ENCODE measurements at places on chromosomes 13 and 19.

DNA sequence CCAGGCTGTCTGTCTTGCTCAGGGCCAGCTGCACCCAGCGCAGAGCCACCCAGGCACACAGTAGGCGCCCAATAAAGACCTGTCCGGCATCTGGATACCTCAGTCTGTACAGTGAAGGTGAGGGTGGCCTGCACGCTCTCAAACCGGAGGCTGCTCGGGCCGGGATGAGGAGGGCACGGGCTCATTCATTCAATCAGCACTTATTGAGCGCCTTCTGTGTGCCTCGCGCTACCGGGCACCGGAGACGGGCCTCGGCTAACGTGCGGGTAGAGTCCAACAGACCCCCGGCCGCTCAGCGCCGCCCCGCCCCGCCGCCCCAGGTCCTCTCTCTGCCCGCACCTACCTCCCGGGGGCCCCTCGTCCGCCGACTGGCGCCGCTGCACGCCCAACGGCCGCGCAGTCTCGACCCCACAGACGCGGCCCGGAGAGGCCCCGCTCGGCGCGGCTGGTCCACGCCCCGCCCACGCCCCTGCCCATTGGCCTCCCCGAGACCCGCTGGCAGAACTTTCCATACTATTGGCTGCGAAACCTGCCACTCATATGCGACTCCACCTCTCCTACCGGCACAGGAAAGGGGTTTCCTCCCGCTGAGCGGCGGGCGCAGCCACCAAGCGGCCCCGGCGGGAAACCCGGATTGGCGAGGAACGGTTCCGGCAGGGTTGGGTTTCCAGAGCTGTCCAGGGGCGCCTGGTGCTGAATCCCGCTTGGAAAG lies at the start of gene SLC39A3:
SLC39A3 (minus strand) TSS at position 416 of the 712 bp plus-strand sequence. CDS start 2,760 bp downstream, outside the sequence.
- H3K4me3 ChIP-seq = peak within 1 kb of the TSS; percentile 84
- H3K36me3 ChIP-seq = peaks cover 23% of the 10 kb centered on the region
- H3K27me3 ChIP-seq = peaks cover 14% of the 10 kb centered on the region
- peak within 1 kb of the TSS; percentile 58 for H3K27ac ChIP-seq
- peak; percentile 95 for DNase-seq

DNA sequence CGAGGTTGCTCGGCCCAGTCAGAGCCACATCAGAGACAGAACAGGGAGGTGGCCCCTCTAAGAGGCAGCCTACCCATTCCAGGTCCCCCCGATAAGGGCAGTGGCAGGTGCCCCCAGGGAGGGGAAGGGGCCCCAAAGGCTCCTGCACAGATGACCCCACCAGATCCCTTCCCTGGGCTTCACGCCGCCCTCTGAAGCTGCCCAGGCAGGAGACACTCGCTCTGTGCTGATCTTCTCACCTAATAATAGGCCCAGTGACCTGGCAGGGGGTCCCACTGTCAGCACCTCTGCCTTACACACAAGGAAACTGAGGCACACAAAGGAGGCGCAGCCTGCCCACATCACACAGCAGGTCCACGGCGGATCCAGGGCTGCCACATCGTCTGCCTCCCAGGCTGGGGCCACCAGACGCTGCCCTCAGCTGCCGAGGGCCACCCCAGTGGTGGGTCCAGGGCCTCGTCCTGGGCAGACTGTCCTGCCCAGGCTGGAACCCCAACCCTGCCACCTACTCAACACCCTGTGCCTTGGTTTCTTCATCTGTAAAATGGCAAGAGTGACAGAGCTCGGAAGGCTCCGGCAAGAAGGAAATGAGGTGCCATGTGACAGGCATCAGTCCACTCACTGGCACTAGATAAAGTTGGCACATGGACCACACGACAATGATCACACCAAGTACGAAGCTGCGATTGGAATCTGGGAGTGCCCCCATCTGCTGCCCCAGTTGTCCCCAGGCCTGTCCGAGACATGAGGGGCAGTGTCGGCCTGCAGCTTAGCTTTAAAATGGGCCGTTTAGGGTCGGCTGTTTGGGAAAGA lies 56.5 kb downstream of the KLF2 start:
- no peak overlapping the region for H3K4me3 ChIP-seq
- peaks cover 23% of the 10 kb centered on the region for H3K4me1 ChIP-seq
- H3K27ac ChIP-seq = no peak overlapping the region
- no peaks in the 10 kb centered on the region for H3K27me3 ChIP-seq

DNA sequence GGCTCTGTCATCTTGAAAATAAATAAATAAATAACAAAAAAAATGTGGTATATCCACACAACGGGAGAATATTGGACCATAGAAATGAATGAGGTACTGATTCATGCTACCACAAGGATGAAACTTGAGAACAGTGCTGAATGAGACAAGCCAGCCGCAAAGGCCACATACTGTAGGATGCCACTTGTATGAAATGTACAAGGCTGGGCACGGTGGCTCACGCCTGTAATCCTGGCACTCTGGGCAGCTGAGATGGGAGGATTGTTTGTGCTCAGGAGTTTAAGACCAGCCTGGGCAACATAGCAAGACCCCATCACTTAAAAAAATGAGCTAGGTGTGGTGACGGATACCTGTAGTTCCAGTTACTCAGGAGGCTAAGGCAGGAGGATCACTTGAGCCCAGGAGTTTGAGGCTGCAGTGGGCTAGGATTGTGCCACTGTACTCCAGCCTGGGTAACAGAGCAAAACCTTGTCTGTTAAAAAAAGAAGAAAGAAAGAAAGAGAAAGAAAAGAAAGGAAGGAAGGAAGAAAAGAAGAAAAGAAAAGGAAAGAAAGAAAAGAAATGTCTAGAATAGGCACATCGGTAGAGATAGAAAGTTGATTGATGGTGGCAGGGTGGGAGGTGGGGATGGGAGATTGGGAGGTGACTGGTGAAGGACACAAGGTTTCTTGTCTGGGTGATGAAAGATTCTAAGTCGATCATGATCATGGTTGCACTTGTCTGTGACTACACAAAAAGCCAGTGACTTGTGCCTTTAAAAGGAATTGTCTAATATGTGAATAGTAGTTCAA lies 20.3 kb downstream of the HPN start:
- no peak overlapping the region for H3K27ac ChIP-seq
- no peaks in the 10 kb centered on the region for H3K36me3 ChIP-seq
- H3K4me1 ChIP-seq = peaks cover 1% of the 10 kb centered on the region
- no peak for DNase-seq

DNA sequence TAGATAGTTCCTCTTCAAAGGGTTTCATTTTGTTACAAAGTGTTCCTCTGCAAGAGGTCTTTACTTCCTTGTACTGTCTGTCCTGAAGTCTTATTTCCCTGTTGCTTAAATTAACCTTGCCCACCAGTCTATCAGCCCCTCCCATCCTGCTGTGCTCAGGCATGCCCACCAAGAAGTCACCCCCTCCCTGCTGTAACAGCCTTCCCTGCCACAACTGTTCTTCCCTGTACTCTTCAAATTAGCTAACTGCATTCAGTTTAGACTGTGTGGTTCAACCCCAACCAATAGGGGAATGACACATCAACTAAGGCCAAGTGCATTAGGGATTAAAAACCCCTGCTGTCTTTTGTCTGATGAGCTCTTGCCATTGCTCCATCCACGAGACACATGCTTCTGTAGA lies 34.4 kb upstream of the ZNF562 start:
- no peak for DNase-seq
- no peaks in the 10 kb centered on the region for H3K36me3 ChIP-seq
- H3K4me3 ChIP-seq = no peak overlapping the region
- H3K27ac ChIP-seq = no peak overlapping the region
- H3K4me1 ChIP-seq = no peaks in the 10 kb centered on the region
- H3K27me3 ChIP-seq = no peaks in the 10 kb centered on the region

DNA sequence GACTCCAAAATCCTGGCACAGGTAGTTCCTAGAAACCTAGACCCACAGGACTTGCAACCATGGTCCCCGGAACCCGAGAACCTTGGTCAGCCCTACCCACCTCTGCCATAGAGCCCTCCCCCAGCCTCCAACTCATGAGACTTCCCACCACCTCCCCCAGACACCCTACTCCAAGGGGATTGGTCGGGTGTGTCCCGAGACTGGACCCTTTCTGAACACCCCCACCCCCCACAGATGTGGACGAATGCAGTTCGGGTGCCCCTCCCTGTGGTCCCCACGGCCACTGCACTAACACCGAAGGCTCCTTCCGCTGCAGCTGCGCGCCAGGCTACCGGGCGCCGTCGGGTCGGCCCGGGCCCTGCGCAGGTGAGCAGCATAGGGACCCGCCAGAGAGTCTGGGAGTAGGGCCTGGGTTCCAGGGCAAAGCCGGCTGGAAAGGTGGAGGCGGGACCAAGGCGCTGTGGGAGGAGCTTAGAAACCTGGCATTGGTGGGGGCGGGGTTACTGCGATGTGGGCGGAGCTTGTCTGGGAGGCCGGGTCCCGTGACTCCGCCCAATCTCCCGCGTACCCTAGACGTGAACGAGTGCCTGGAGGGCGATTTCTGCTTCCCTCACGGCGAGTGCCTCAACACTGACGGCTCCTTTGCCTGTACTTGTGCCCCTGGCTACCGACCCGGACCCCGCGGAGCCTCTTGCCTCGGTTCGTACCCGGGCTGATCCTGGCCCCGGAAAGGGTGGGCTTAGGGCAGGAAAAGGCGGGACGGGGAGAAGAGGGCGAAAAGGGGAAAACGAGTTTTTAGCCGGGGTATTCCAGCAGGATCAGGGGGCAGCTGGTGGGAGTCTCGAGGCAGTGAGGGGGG lies 11.9 kb downstream of the LTBP4 start:
- peak overlapping the region; percentile 96 for H3K27ac ChIP-seq
- DNase-seq = peak; percentile 86
- no peaks in the 10 kb centered on the region for H3K27me3 ChIP-seq

Data from activated naive CD8-positive, alpha-beta T cell treated with anti-CD3 and anti-CD28 coated beads, Interleukin-2, amount 10 ng/mL, durations not matched to agents 7 days and 5 days (primary cell).